ENCODE measurements at places on chromosomes 7 and 10.

DNA sequence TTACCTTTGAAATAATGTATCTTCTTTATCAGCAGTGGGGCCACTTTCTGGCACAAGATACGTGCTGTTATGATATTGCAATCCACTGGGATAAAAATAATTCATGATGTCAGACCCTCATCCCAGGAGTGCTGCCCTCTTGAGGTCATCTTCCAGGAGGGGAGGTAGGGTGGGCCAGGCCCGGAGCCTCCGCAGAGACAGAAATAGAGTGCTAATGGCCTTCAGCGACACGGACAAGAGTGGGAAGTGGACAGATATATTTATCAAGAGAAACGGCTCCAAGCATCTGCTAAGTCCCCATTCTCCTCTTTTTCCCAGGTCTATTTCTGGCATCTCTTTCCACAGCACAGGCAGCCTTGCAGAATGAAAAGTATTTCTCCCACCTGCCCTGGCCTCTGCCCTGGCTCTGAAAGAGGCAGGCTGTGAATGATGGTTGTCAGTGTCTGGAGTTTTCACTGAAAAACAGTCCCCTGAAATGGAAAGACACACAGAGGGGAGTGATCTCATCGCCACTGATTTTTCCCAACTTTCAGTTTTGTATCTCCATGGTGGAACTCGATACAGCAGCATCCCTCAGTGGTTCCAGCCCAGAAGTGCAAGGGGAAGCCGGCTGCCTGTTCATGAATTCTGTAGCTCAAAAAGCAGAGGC lies 251.7 kb upstream of the MYO3A start:
- no peak for DNase-seq

GRCh38 chr7:83879063-83879462 lies 230.1 kb upstream of the SEMA3E start:
- no peak for DNase-seq

DNA sequence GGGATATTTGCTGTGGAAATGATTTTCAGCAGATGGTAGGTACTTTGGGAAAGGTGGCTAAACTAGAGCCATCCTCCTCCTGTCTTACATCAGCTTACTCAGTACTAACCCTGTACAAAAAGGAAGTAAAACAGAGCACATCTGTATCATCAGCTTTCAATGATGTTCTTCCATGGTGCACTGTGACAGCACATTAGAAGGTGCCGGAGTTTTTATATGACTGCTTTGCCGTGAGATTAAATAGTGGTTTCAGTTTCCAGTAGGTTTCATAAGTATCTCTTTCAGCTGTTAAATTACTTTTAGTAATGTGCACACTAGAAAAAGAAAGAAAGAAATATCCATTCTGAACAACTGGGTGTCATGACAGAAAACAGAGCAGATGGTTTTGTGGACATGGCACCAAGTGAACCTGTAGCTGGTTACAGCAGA lies 86.5 kb downstream of the ARID5B start:
- no peak for DNase-seq

- no peak for DNase-seq
These were observed 120.8 kb downstream of the TAX1BP1 start for GRCh38 chr7:27860800-27861199.

DNA sequence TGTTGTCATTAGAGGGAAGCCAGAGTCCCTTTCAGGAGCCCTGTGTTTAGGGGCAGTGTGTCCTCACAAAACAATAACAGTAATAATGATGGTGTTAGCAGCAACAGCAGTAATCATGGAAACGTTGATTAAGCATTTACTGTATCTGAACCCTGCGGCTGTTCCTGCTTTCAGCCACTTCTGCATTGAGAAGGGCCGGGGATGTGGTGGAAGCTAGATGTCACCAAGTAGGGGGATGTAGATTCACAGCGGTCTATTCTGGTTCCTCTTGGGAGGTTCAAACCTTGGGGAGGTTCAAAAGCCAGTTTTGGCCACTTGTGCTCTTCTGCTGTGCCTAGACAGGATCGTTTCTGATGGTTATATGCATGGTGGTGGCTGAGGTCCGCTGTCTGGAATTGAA lies 44.8 kb downstream of the PRPF18 start:
- DNase-seq = no peak

GRCh38 chr10:836782-837181 lies 94.7 kb downstream of the LARP4B start:
- no peak for DNase-seq

DNA sequence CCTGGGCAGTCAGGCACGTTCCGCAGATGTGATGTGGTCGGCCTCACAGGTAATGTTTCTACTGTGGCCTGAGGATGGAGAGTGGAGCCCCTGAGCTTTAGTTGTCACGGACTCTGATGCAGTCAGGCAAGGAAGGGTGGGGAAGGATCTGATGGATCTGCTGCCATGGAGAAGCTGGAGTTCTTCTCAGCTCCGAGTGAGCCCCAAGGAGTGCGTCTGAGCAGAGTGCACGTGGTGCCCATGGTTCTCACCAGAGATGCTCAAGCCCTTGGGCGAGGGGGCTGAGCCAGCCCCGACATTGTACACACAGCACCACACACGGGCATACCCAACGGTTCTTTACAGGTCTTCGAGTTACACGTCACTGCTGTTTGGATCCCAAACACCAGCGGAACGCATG lies 192.5 kb downstream of the EBF3 start:
- no peak for DNase-seq

- peak; percentile 71 for DNase-seq
These were observed 303.7 kb downstream of the WDR11 start for GRCh38 chr10:121154846-121155245.

- DNase-seq = no peak
These were observed 8.4 kb downstream of the RALA start for GRCh38 chr7:39631736-39632308.

DNA sequence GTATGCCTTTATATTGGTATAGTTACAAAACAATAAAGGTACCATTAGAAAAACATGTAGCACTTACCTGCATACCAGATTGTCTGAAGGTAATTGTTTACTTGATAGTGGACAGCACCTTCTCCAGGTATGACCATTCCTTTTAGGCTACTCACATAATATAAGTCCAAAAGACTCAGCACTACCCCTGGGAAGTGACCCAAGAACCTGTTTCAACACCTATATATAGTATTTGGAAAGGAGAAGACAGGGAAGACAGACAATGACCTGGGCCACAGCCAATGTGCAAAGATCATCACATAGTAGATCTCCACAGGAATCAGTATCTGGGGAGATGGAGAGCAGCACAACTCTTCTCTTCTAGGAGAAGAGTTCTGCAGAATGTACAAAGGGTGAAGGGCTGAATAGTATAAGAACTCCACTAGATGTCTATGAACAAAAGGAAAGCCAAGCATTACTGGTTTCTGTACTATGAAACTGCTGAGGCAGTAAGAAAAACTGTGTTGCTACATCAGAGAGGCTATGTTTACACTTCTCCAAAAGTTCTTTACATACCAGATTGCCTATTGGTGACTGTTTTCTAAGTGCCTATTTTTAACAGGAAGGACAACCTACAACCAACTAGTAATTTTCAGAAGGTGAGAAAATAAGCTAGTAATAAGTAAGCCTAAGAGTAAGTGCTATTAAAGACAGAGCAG lies 159.2 kb downstream of the BTAF1 start:
- DNase-seq = no peak

DNA sequence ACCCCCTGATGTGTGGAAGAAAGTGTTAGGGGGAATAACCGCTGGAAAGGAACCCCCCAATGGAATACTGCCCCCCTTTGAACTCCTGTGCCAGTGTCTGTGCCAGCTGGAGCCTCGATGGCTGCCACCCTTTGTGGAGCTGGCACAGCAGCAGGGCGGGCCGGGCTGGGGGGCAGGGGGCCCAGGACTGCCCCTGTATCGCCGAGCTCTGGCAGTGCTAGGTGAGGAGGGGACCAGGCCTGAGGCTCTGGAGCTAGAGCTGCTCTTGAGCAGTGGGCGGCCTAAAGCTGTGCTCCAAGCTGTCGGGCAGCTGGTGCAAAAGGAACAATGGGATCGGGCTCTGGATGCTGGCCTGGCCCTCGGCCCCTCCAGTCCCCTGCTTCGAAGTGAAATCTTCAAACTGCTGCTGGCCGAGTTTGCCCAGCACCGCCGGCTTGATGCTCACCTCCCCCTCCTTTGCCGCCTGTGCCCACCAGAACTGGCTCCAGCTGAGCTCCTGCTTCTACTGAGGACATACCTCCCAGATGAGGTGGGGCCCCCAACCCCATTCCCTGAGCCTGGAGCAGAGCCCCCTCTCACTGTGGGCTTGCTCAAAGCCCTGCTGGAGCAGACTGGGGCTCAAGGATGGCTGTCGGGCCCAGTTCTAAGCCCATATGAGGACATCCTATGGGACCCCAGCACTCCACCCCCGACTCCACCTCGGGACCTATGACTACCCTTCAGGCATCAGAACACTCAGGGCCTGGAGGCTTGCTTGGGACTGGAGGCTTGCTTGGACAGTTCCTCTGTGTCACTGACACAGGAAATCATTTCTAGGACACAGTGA lies 2.2 kb downstream of the HPS6 start:
- no peak for DNase-seq

DNA sequence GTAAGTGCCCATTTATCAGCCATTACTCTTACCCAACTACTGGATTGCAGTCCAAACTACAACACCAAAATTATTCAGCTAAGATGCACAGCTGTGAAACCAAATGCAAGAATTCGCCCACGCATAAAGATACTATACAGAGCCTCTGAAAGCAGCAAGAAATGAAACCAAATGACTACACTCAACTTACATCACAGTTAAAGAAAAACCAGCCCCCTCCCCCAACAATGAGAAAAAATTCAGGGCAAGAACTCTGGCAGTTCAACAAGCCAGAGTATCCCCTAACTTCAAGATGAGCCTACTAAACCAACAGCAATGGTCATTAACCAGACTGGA lies 209.1 kb upstream of the VWC2 start:
- DNase-seq = no peak

DNA sequence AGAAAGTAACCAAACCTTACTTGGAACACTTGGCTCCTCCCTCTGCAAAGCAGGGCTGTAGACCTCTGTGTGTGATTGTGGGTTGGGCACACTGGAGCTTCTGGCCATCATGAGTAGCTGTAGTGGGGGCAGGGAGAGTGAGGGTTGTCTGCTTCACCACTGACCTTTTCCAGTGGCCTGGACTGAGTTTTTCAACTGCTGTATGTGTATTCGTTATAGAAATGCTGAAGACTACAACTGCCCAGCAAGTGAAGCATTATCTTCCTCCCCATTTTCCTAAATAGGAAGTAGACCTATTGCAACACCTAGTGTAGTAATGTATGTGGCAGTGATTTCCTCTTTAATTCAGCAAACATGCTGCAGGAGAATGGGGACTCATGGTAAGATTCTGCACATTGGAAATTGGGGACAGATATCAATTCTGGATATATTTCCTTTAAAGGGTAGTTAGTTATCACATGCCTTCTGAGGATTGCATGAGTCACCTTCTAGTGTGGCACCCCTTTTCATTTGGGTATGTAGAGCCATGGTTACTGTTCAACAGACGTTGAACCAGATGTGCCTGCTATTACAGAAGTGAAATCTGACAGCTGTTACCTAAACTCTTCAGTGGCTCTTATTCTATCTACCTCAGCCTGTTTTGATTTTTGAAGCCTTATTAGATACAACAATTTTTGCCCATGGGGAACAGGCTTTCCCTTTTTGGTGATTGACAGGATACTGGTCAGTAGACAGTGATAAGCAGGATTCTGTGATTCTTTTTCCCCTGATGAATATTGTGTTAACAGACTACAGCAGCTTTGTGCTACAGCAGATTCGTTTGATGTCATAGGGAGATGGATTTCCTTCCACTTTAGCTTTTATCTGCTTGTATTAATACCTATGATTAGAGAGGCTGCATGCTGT lies 130.9 kb downstream of the SND1 start:
- DNase-seq = no peak

- DNase-seq = peak; percentile 9
These were observed 327.3 kb upstream of the NRP1 start for GRCh38 chr10:33661580-33662336.

- DNase-seq = no peak
These were observed 71.1 kb upstream of the TFEC start for GRCh38 chr7:116101704-116102103.

DNA sequence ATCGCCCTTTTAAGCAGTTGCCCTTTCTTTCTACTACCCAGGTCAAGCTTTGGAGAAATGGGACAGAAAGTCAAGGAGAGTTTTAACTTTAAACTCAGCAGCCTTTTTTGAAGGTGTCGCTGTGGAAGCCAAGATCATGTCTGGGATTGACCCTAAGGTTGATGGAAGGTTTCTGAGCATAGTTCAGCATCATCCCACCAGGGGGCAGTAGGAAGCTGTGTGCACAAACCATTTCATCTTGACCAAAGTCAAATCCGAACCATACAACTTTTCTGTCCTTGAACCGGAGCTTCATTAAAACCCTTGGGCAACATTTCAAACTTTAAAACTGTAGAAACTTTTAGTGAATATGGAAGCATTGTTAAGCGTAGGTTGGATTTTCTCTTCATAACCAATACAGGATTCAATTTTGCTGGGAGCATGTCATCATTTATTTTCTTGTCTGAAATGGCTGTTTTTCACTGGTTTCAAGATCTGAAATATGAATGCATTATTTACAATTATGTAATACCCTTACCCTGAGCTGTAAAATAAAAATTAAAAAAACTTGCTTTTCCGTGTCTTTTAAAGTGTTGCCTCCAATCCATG lies 214.4 kb upstream of the KIAA1217 start:
- DNase-seq = no peak

DNA sequence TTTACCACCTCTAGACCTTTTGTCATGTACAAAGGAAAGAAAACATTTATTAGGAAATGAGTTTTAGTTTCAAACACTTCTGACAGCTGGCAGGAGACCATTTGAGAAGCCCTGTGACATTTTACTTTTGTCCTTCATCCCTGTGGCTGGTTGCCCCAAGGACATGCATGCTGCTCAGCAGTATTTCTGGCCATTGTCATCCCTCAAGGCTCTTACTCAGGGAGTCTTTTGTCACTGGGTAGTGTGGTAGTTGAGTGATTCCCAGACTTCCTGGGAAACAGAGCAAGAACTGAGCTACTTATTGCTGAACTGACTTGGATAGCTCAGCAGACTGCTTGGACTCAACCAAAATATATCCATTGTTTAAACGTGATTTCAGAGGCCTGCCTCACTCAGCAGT lies 142.8 kb downstream of the LRRC4 start:
- DNase-seq = no peak

GRCh38 chr10:93071674-93072224 lies 1.9 kb upstream of the CYP26A1 start:
- no peak for DNase-seq

GRCh38 chr7:5681979-5682546 lies 99.4 kb downstream of the RNF216 start:
- DNase-seq = no peak

DNA sequence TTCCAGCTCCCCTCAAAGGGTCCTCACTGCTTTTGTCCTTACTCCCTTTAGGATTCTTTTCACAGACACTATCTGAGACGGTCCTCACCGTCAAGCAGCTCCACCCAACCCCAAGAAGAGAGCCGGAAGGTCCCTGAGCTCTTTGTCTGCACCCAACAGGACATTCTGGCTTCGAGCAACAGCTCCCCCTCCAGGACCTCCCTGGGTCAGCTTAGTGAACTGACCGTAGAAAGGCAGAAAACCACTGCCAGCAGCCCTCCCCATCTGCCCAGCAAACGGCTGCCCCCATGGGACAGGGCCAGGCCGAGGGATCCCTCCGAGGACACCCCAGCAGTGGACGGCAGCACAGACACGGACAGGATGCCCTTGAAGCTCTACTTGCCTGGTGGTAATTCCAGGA lies 19.9 kb downstream of the MINDY4 start:
- no peak for DNase-seq
